ENCODE measurements at places on chromosomes 11 and 22.

GRCh38 chr11:877565-877964 is 33.0 kb downstream of the CHID1 start:
- DNase-seq: no peak

DNA sequence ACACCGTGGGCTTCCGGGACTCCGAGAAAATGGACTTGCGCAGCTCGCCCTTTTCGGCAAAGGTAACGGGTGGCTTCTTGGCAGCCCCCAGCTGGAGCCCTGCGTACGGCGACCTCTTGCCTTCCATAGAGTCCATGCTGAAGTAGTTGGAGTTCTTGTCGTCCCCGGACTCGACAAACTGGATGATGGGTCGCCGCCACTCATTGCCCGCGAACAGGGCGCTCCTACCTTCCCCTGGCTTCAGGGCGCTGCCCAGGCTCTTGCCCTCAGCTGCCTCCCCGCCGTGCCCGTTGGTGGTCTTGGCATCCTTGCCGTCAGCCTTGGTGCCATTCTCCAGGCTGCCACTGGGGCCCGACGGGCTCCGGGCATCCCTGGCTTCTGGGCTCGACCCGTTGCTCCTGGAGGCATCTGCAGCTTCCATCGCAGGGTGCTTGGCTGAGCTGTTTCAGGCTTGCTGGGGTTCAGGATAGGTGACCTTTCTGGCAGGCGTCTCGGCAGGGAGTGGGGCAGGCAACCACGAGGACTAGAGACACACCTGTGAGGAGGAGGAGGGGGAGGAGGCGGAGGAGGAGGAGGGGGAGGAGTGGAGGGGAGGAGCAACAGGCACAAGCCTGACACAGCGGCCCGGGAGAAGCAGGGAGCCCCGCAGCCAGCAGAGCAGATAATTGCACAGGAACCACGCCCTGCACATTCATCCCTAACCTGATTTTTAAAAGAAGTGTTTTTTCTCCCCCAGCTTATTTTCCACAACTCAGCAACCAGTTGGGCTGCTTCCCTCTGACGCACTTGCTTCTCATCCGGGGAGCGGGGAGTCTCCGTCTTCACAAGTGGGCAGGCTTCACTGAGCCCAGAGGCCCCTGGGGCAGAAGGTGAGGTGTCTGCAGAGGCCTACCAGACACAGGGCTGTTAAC is at the start of gene TRIM29:
TSS of gene TRIM29 (minus strand) at position 503 of the 911 bp plus-strand sequence. CDS start at position 421, 82 bp downstream.
- no peak for DNase-seq

- no peak for DNase-seq
Measured at GRCh38 chr22:19043121-19044085, 78.8 kb downstream of the DGCR2 start.

- DNase-seq: no peak
Measured at GRCh38 chr11:112303616-112304015, 43.0 kb upstream of the PLET1 start.

DNA sequence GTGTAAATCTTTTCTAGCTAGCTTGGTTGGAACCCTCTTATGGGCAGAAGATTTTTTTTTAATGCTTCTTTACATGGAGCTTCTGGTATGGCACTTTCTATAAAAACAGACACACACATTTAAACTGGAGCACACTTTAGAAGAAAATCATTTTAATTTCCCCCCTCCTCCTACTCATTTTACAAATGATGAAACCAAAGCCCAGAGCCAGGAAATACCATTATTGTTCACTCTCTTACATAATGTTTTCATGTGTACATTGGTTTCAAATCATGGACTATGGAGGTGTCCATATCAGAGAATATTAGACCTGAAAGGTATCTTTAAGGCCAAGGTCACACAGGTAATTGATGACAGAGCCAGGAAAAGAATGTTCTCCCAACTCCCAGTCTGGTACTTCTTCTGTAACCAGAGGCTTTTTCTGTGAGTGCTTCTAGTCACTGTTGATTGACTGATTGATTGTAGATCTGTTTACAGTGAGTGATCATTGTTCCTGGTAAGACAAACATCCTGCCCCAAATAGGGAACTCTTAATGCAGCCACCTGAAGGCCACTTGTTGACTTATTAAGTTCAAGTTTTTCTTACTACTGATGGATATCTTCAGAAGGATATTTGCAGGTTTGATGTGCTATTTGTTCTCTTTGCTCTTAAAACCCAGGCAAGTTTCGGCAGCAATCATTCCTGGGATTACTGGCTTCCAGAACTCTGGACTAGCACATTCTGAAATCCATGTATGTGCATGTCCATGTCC is 26.8 kb upstream of the ME3 start:
- no peak for DNase-seq

DNA sequence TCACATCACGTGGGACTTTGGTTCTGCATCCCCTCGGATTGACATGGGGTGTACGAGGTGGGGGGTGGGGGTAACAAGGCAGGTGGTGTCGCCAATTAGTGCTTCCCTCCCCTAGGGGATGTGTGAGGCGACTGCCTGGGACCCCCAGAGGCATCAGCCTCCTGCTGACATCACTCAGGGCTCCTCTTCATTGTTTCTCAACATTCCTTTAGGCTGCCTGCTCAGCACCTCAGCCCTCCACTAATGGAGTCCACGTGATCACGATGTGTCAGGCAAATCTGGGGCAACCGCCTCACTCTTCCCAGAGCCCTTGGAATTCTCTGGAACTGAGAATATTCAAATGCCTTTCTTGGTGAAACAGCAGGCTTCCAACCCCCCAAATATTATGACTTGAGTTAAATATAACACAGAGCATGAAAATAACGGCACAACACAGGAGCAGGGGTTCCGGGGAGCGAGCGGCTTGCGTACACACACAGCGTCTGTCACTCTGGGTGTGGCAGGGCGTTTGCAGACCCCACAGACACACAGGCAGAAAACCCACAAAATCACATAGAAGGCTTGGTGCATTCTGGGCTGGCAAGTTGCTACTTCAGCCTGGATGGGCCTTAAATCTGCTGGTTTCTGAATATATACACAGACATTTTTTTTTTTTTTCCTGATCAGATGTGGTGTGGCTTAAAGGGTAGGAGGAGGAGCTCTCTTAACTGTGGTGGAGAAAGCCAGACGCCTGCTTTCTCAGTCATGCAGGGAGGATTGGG is 170.1 kb upstream of the CADM1 start:
- DNase-seq: no peak

DNA sequence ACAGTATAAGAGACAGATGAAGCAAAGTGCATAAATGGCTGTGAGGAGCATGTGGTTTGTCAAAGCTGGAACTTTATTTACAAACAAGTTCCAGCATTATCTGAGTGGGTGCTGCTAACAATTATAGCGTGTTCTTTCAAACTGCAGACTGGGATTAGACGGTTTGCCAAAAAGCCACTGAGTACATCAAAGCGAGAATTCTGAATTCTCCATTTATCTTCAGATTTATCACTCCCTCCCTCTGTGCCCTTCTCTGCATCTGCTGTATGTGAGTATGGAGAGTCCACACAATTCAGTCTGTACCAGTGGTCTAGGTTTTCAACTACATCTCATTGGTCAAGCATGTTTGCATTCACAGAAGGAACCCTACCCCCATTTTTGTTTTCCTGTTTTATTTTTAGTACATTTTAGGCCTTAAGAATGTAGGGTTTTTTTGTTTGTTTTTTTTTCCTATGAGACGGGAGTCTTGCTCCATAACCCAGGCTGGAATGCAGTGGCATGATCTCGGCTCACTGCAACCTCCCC is 18.1 kb upstream of the INCENP start:
- DNase-seq: no peak

DNA sequence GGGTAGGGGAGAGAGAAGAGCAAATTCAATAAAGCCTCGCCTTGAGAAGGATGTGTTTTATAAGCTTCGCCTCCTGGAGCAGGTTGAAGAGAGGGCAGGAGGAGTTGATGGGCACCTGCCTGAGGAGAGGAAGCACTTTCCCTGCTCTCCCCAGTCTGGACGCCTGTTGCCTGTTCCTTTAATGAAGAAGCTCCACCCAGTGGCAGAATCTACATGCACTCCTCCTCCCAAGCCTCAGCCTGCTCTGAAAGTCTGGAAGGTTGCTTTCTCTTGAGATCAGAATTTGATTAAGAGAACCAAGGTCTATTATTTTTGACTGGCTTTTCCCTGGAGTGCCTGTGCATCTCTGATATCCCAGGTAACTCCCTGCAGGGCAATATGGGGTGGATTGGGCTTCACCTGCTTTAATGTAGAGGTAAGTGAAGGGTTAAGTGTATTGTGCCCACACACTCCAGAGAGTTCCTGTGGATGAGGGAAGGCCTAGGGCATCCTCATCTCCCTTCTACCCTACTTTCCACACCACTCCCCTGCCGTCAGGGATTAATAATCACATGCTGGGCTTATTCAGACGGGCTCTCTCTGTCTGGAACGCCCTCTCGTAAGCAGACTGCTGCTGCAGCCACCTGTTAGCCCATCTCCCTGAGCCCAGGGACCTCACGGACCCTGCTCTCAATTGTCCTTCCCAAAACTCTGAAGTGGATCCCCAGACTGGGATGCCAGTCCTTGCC is 22.3 kb downstream of the NTM start:
- DNase-seq: no peak

- DNase-seq: peak; percentile 22
Measured at GRCh38 chr11:27718863-27719545, 18.7 kb upstream of the BDNF start.

- no peak for DNase-seq
Measured at GRCh38 chr22:21055880-21056319, 10.2 kb downstream of the LRRC74B start.

- DNase-seq: no peak
Measured at GRCh38 chr22:32185821-32186220, 19.1 kb downstream of the RFPL2 start.

DNA sequence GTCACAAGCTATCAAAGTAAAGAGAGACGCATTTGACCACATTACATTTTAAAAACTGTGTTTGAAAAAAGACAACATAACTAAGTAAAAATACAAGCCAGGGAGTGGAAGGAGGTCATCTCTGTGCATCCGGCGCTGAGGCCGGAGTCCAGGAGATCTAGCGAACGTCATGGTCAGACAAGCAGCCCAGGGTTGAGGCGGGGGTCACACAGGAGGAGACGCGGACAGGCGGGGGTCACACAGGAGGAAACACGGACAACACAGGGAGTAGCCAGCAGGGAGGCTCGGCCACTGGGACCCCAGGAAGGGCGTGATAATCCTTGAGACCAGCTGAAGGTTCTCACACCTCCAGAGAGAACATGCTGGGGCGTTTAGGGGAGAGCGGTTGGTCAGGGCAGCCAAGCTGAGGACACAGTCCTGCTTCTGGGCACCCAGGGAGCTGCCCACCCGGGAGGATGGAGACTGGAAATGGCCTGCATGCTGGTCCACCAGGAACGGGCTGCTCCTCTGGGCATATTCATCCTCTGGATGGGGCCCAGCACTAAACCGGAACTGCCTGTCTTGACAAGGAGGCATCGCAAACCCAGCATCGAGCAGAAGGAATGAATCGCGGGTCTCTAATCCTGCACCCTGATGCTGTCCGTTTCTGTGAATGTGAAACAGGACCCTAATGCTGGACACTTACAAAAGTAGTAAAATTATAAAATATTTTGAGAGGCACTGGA is 40.9 kb upstream of the MUC5AC start:
- DNase-seq: no peak

DNA sequence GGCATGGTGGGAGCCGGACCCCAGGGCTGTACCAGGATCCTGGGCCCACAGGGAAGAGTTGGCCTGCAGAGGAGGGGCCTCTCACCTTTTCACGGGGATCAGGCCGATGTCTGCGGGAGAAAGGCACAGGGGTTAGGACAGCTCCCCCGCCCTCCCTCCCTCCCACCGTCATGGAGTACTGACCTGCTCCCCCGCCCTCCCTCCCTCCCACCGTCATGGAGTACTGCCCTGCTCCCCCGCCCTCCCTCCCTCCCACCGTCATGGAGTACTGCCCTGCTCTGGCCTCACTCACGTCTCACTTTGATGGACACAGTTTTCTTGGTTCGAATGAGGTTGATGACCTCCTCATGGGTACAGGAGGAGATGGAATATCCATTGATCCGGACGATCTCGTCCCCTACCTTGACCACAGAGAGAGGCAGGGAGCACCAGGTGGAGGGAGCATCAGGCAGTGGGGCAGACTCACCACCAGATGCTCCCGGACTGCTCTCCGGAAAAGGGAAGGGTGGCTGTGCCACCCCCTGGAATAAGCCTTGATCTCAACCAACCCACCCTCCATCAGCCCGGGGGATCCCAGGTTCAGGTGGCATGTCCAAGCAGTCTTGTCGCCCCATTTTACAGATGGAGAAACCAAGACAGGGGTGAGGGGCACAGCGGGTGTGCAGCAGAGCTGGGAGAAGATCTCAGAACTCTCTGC is 17.1 kb downstream of the USH1C start:
- no peak for DNase-seq

DNA sequence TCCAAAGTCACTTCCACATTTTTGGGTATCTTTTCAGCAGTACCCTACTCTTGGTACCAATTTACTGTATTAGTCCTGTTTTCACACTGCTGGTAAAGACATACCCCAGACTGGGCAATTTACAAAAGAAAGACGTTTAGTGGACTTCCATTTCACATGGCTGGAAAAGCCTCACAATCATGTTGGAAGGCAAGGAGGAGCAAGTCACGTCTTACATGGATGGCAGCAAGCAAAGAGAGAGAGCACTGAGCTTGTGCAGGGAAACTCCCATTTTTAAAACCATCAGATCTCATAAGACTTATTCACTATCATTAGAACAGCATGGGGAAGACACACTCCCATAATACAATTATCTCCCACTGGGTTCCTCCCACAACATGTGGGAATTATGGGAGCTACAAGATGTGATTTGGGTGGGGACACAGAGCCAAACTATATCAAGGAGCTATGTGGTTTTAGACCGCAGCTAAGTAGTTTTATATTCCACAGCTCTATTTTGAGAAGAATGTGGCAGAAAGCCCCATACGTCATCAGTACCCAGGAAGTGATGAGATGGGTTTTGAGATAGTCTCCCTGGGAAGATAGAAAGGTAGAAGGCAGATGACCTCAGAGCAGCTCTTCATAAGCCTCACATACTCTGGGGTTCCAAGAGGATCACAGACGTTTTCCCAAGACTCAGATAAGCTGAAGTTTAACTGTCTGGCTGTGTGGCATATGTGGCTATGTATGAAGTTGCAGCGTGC is 96.3 kb downstream of the APIP start:
- no peak for DNase-seq

- DNase-seq: no peak
Measured at GRCh38 chr22:19478045-19478900, 720 bp downstream of the UFD1 start.

Data from left ventricle myocardium inferior (tissue), 1 donor.